ENCODE measurements at places on chromosomes 7 and 10. TPM values are rescaled to one million over a fixed set of nuclear protein-coding genes. Genes with fewer than 3 reads are reported as not detected.

Gene LMOD2
- 888 TPM for total RNA-seq

Gene SPDYE3
- total RNA-seq, result not detected

Gene GIMAP4
- 31.2 TPM for total RNA-seq

Gene ATRNL1
- 2.9 TPM for total RNA-seq

Gene ARHGAP22
- 3.8 TPM for total RNA-seq

Gene CDC14C
- total RNA-seq, result not detected

Gene ZNF775
- 3.1 TPM for total RNA-seq

Gene CPN1
- not detected for total RNA-seq

Gene LEP
- total RNA-seq, result 0.14 TPM

Gene CYP2C9
- total RNA-seq, result not detected

Gene NDUFA5
- total RNA-seq, result 378 TPM

Gene ICA1
- total RNA-seq, result 54.9 TPM

Gene CDH23
- 4.5 TPM for total RNA-seq

DNA sequence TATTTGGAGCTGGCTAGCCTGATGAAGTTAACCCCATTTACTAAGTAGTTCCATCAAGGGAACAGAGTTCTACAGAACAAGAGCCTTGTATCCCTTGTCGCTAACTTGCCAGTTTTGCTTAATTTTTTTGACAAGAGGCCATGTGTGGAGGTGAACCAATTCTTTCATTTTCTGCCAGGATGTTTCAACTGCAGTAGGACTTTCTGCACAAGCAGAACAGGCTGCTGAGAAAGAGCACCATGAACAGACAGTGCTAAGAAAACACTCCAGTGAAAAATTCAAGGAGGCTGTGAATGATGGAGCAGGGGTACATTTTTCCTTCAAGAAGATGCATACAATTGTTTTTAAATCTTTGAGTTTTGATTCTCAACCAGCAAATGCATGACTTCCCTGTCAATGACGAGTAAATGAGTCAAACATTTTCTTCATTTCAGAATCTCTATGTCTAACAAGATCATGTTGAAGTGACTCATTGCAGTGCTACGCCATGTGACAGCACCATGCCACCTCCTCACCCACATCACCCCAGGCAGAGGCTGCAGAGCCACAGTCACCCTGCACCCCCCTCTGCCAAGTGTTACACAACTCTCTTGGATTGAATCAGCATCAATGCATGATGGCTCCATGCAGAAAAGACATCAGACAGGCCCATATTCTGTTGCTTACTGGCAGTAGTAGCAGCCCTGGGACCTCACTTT is 193.1 kb downstream of the COBL start:
- H3K36me3 ChIP-seq, result no peaks in the 10 kb centered on the region
- H3K27me3 ChIP-seq, result no peaks in the 10 kb centered on the region
- H3K27ac ChIP-seq, result peak overlapping the region; percentile 83
- H3K4me3 ChIP-seq, result no peak overlapping the region

GRCh38 chr10:31157123-31158010 is 125.7 kb upstream of the ZNF438 start:
- peaks cover 37% of the 10 kb centered on the region for H3K4me1 ChIP-seq
- DNase-seq, result peak; percentile 76
- H3K27ac ChIP-seq, result peak overlapping the region; percentile 87
- H3K27me3 ChIP-seq, result no peaks in the 10 kb centered on the region

- H3K36me3 ChIP-seq, result no peaks in the 10 kb centered on the region
- H3K4me3 ChIP-seq, result no peak overlapping the region
- H3K4me1 ChIP-seq, result no peaks in the 10 kb centered on the region
- no peak overlapping the region for H3K27ac ChIP-seq
Observed at GRCh38 chr7:153370092-153370491, 610.5 kb downstream of the ACTR3B start.

GRCh38 chr10:10513067-10513466 is 504.6 kb upstream of the CELF2 start:
- H3K4me1 ChIP-seq, result peaks cover 4% of the 10 kb centered on the region
- no peaks in the 10 kb centered on the region for H3K36me3 ChIP-seq
- H3K27me3 ChIP-seq, result no peaks in the 10 kb centered on the region
- DNase-seq, result no peak
- H3K4me3 ChIP-seq, result no peak overlapping the region

- DNase-seq, result no peak
- H3K36me3 ChIP-seq, result no peaks in the 10 kb centered on the region
- no peaks in the 10 kb centered on the region for H3K4me1 ChIP-seq
- no peaks in the 10 kb centered on the region for H3K27me3 ChIP-seq
- no peak overlapping the region for H3K27ac ChIP-seq
Observed at GRCh38 chr7:148850564-148850963, 33.5 kb downstream of the EZH2 start.

DNA sequence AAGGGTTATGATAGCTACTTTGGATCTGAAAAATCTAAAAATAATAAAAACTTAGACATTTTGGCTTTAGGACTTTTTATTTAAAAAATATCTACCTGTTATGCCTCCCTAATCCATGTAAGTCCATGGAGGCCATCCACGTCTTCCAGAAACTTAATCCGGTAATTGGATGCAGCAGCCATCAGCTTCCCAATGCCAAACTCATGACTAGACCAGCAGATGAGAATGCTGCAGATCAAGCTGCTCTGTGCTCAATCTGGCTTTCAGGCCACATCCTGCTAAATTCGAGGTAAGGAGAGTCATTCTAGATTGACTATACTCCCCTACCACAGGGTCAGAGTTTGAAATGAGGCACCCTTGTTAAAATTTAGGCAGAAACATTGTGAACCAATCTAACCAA is 168.5 kb upstream of the TCERG1L start:
- H3K27me3 ChIP-seq, result peaks cover 62% of the 10 kb centered on the region
- no peak for DNase-seq
- H3K27ac ChIP-seq, result no peak overlapping the region
- H3K4me3 ChIP-seq, result no peak overlapping the region
- H3K36me3 ChIP-seq, result no peaks in the 10 kb centered on the region
- H3K4me1 ChIP-seq, result no peaks in the 10 kb centered on the region

DNA sequence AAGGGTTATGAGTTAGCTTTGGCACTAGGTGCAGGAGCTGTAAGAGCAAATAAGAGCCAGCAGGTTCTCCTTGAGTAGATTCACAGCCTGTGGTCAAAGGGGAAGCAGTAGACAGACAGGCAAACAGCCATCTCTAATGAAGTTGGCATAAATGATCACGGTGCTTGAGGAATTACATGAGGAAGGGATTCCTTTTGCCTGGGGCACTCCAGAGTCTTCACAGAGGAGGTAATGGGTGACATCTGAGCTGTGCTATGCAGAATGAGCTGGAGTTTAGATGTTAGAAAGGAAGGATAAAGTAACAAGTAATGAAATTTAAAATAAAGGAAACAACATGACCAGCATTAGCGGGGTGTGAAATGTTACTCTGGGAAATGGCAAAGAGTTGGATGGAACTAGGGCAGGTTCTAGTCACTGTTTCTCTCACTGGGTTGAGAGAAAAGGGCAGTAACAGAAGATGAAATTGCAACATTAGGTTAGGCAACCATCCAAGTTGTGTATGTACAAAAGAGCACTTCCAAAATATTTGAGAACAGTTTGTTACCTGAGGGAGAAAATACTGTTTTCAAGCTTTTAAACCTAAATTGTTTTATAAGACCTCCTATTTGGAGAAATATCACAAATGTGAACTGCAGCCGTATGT is 613.8 kb downstream of the PHTF2 start:
- no peaks in the 10 kb centered on the region for H3K4me1 ChIP-seq
- H3K36me3 ChIP-seq, result no peaks in the 10 kb centered on the region
- H3K4me3 ChIP-seq, result no peak overlapping the region
- no peaks in the 10 kb centered on the region for H3K27me3 ChIP-seq
- no peak for DNase-seq
- no peak overlapping the region for H3K27ac ChIP-seq

- no peak for DNase-seq
- no peaks in the 10 kb centered on the region for H3K36me3 ChIP-seq
- H3K4me1 ChIP-seq, result no peaks in the 10 kb centered on the region
- peak overlapping the region; percentile 48 for H3K27ac ChIP-seq
- H3K27me3 ChIP-seq, result no peaks in the 10 kb centered on the region
Observed at GRCh38 chr10:31947144-31947926, 18.7 kb upstream of the ARHGAP12 start.

DNA sequence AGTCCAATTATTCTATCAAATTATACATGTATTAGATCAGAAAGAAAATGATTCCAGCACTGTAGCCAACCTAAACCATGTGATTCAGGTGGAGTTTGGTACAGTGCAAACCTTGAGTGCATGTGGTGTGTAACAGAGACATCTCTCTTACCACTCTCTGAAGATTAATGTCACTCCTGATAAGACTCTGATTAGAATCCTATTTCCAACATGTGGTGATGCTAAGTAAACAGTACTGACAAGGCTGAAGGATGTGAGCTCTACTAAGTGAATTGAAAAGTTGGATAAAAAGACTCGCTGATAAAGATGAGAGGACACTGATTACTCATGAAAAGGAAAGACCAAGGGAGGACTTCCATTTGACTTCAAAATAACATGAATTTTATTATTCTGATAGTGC is 232.0 kb downstream of the SDK1 start:
- H3K4me1 ChIP-seq, result no peaks in the 10 kb centered on the region
- H3K36me3 ChIP-seq, result no peaks in the 10 kb centered on the region
- no peaks in the 10 kb centered on the region for H3K27me3 ChIP-seq
- no peak overlapping the region for H3K27ac ChIP-seq
- no peak overlapping the region for H3K4me3 ChIP-seq

DNA sequence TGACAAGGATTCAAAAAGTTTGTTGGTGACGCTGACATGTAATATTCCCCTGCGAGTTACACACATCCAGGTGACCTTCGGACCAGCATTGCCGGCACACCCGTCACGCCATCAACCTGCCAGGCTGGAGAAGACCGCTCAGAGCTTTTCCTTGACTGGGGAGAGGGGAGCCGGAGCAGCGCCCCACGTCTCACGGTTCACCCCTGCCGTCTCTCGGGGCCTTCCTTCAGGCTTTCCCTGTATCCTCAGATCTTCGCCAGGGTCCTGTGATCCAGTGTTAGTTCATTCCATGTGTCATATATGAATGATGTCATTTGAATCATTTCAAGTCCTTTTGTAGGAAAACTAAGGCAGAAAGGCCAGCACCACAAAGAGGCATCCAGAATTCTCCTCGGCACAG is 127.8 kb downstream of the MGMT start:
- peaks cover 6% of the 10 kb centered on the region for H3K36me3 ChIP-seq
- H3K27me3 ChIP-seq, result no peaks in the 10 kb centered on the region
- H3K4me1 ChIP-seq, result no peaks in the 10 kb centered on the region
- no peak for DNase-seq
- no peak overlapping the region for H3K27ac ChIP-seq

DNA sequence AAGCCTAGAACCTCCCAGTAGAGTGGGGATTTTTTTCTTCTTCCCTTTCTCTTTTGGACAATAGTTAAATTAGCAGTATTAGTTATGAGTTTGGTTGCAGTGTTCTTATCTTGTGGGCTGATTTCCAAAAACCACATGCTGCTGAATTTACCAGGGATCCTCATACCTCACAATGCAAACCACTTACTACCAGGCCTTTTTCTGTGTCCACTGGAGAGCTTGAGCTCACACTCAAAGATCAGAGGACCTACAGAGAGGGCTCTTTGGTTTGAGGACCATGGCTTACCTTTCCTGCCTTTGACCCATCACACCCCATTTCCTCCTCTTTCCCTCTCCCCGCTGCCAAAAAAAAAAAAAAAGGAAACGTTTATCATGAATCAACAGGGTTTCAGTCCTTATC is 5.4 kb downstream of the OPN1SW start:
- no peaks in the 10 kb centered on the region for H3K27me3 ChIP-seq
- H3K4me1 ChIP-seq, result peaks cover 33% of the 10 kb centered on the region
- no peak overlapping the region for H3K4me3 ChIP-seq

DNA sequence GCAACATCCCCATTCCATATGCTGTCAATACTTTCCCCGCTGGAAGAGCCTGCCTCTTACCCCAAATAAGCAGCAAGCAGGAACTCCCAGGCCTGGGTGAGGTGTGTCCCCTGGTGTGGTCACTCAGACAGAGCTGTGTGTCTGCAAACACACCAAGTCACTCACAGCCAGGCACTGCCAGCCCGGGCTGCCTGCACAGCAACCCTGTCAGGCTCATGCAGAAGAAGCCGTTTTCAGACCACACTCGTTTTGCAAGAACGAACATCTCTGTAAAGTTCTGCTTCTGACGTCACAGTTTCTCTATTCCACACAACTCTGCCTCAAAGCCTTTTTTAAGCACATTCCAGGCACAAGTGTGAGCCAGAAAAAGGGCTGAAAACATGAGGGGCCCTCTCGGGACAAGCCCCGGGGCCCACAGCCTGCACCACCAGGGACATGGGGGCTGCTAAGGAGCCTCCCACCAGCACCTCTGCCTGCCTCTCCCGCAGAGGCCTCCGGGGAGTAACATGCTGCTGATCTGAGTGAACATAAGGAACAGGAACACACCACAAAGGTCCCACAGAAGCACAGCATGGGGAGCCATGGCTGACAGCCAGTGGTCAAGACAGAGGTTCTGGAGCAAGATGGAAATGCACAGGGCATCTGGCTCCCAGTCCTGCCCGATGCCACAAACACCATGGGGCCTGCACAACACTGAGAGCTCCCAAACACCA is 11.4 kb downstream of the PTPRN2 start:
- no peak overlapping the region for H3K4me3 ChIP-seq
- H3K27me3 ChIP-seq, result peaks cover 34% of the 10 kb centered on the region
- H3K36me3 ChIP-seq, result no peaks in the 10 kb centered on the region
- no peak overlapping the region for H3K27ac ChIP-seq
- no peaks in the 10 kb centered on the region for H3K4me1 ChIP-seq
- no peak for DNase-seq

DNA sequence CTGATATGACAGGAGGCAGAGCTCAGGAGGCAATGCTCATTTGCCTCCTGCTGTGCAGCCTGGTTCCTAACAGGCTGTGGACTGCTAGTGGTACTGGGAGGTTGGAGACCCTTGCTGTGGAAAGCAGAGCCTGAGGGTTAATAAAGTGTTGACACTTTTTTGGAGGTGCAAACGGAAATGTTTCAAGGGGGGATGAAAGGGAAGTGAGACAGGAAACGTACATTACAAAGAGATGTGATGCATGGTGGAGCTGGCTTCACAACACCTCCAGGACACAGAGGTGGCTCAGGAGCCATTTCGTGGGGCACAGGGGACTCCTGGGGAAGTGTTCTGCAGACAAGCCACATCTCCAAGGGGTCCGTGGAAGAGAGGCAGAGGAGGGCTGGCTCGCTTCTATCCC is 137.6 kb upstream of the SVIL start:
- no peaks in the 10 kb centered on the region for H3K27me3 ChIP-seq
- no peak for DNase-seq
- H3K4me1 ChIP-seq, result no peaks in the 10 kb centered on the region

DNA sequence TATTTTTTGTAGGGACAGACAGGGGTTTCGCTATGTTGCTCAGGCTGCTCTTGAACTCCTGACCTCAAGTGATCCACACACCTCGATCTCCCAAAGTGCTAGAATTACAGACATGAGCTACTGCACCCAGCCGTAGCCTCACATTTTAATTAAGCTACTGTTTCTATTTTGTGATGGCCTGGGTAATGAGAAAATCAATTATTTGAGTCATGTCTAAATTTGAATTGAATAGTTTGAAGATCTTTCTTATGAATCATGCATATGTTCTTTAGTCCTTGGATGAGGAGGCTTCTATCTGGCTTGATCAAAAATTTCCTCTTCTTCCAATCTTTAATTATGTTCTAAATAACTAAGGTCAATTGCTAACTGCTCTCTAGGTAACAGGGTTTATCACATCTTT is 175.0 kb downstream of the REEP3 start:
- H3K36me3 ChIP-seq, result no peaks in the 10 kb centered on the region
- no peak overlapping the region for H3K27ac ChIP-seq
- no peak for DNase-seq
- no peaks in the 10 kb centered on the region for H3K27me3 ChIP-seq
- no peak overlapping the region for H3K4me3 ChIP-seq
- peaks cover 46% of the 10 kb centered on the region for H3K4me1 ChIP-seq

GRCh38 chr7:79185605-79186004 is 267.9 kb downstream of the MAGI2 start:
- no peak for DNase-seq
- H3K4me3 ChIP-seq, result no peak overlapping the region
- no peak overlapping the region for H3K27ac ChIP-seq
- H3K4me1 ChIP-seq, result no peaks in the 10 kb centered on the region
- H3K36me3 ChIP-seq, result no peaks in the 10 kb centered on the region
